Mucosa of descending colon (tissue), 3 donors: ENCODE measurements at places on chromosomes 5 and 9. TPM values are rescaled to one million over a fixed set of nuclear protein-coding genes. Genes with fewer than 3 reads are reported as not detected.
A peak's percentile ranks its signal among the peaks of the same experiment; 100 is the strongest.

- no peak for DNase-seq
Observed at GRCh38 chr9:74496406-74496805, 729 bp upstream of the RORB start.

DNA sequence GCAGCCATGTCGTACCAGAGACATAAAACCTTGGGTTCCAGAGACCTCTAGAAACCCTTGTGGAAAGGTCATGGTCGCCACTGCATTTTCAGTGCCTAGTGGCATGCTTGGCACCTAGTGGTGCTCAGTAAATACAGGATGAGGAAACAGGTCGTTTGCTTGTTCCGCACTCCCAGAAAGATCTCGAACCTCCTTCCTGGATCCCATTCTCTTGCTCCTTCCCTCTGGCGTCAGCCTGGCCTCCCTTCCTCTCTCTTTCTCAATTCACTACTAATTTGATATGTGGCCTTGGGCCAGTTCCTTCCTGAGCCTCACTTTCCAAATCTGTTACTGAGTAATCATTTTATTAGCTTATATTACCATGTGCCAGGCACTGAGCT, 4.4 kb downstream of the NDST1 start:
- peak; percentile 48 for DNase-seq

- no peak for DNase-seq
Observed at GRCh38 chr5:90338712-90339372, 70.7 kb downstream of the CETN3 start.

DNA sequence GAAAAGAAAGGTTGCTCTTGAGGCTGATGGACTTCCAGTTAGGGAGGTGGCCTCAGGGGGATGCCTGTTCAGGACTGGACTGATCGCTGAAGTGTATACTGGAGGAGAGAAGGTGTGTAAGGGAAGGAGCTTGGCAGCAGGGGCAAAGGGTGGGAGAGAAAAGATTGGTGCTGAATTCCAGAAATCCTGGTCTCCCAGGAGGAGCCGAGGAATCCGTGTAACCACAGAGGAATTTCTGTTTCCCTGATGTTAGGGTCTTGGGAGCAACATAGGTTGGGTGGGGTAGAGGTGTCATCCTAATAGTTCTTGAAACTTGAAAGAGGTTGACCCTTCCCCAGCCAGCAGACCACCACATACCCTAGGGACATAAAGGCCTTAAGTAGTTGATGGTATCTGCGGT, 88.9 kb upstream of the PTPN3 start:
- no peak for DNase-seq

GRCh38 chr9:101587332-101588043, 7.3 kb downstream of the PPP3R2 start:
- no peak for DNase-seq

DNA sequence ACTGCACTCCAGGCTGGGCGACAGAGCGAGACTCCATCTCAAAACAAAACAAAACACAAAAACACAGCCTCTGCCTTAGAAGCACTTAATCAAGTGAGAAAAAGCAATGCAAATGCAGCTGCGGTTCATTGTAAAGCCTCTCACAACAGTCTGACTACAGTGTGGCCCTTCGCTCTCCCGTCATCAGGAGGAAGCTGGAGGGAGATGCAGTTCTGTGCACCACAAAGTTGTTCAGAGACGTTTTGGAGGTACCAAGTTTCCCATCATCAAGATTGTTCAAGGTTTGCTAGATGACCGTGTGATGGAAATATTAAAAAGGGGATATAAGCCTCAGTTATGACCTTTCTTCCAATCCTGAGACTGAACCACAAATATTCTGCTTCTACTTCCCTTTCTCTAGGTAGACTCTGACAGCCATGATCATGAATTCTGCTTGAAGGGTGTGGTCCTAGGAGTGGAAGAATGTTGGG, 40.9 kb downstream of the SEC61B start:
- DNase-seq: no peak

DNA sequence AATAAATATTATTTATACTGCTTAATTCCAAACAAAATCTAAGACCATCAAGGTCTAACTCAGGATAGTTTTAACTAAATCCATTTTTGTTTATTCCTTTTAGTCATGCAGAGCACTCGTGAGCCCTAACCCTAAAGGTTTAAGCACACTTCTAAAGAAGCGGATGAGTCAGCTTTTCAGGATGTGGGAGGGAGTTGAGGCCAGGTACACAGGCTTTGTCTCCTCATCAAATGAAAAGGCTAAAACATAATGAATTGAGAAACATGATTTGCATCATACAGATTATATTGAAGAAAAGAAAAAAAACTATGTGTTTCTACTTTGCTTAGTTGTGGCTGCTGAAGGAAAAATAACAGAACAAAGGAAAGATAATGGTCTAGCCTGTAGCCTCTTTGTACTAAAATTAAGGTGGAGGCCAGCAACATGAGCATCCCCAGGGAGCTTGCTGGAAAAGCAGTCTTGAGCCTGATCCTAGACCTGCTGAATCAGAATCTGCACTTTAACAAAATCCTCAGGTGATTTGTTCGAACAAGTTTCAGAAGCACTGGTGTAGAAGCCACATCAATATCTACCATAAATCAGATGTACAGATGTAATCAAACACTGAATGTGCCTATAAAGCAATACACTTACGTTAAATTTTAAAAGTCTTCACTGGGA, 21.1 kb upstream of the ISCA1 start:
- no peak for DNase-seq

DNA sequence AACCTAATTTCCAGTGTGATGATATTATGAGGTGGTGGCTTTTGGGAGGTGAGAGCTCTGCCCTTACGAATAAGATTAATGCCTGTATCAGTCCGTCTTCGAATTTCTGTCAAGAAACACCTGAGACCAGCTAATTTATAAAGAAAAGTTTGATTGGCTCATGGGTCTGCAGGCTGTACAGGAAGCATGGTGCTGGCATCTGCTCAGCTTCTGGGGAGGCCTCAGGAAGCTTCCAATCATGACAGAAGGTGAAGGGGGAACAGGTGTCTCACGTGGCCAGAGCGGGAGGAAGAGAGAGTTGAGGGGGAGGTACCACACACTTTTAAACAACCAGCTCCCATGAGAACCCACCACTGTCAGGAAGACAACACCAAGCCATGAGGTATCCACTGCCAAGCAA, 46.9 kb downstream of the C9orf50 start:
- no peak for DNase-seq

DNA sequence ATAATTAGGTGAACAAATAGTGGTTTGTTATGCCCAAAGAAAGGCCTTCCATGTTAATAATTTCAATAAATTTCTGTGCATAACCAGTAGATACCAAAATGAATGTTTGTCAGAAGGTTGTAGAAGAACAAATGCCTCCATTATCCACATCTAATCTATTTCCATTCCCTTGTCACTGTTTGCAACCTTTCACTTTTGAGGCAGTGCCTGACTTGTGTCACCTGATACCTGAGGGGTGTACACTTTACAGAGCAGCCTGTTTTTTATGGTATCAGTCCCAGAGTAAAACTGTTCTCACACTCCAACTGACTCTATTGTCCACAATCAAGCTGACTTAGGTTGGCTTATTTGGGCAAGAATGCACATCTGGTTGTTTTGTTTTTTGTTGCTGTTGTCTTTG, 40.1 kb downstream of the FREM1 start:
- no peak for DNase-seq

GRCh38 chr9:79008916-79009315, 562.8 kb upstream of the TLE4 start:
- no peak for DNase-seq

- DNase-seq: no peak
Observed at GRCh38 chr9:4417578-4418325, 72.5 kb upstream of the SLC1A1 start.

GRCh38 chr5:76449606-76450005, 46.5 kb downstream of the IQGAP2 start:
- DNase-seq: no peak

GRCh38 chr5:74510476-74511075, 130.0 kb downstream of the ENC1 start:
- no peak for DNase-seq

DNA sequence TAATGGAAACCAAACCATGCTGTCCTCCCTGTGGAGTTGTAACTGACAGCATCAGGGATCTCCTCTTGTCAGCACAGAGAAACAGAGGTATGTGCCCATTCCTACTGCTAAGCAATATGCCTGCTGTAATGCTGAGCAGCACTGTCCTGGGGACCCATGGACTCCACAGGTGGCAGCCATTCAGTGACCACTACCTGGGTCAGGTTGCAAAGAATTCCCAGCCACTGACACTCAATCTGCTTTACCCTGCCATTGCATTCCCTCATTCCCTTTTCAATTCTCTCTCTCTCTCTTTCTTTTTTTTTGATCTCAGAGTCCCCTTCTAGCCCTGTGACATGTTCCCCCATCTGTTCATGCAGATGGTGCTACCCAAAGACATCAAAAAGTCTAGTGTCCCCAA, 104.1 kb downstream of the GABRB2 start:
- DNase-seq: no peak

- no peak for DNase-seq
Observed at GRCh38 chr9:69771775-69772418, 12.1 kb upstream of the PTAR1 start.

GRCh38 chr5:1009359-1010180, 968 bp downstream of the NKD2 start:
- DNase-seq: peak; percentile 34

Gene PCDHGA7
- 1.0 TPM for total RNA-seq

Gene IL17B
- not detected for total RNA-seq

Gene PALM2AKAP2
- 2.0 TPM for total RNA-seq

Gene F12
- total RNA-seq: 7.0 TPM

Gene NKD2
- total RNA-seq: 3.7 TPM

Gene RORB
- 0.66 TPM for total RNA-seq

Gene NUTM2F
- not detected for total RNA-seq

Gene NOXA1
- total RNA-seq: 18.0 TPM

Gene SLC28A3
- total RNA-seq: 7.2 TPM

Gene ABLIM3
- 7.4 TPM for total RNA-seq

Gene PCDHB5
- total RNA-seq: 3.0 TPM
